Activated CD4-positive, alpha-beta memory T cell treated with anti-CD3 and anti-CD28 coated beads for 36 hours (primary cell): ENCODE measurements at places on chromosomes 5 and 9. TPM values are rescaled to one million over a fixed set of nuclear protein-coding genes. Genes with fewer than 3 reads are reported as not detected.

- DNase-seq, result peak; percentile 36
Measured at GRCh38 chr9:6024035-6024554, 8.7 kb upstream of the RANBP6 start.

DNA sequence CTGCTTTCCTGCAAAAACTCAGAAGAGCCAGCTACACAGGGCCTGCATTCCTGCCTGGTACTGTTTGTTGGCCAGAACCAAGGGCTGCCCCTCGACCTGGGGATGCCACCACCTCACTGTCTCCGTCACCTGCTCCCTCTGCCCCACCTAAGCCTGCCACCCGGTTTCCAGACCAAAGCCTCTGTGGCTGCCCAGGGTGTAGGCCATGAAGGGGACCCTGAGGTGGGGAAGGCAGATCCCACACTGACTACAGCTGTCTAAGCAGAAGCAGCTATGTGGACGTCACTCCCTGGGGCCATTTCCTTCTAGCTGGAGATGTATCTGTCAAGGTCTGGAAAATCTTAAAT is 35.8 kb downstream of the RASGEF1C start:
- DNase-seq, result no peak

DNA sequence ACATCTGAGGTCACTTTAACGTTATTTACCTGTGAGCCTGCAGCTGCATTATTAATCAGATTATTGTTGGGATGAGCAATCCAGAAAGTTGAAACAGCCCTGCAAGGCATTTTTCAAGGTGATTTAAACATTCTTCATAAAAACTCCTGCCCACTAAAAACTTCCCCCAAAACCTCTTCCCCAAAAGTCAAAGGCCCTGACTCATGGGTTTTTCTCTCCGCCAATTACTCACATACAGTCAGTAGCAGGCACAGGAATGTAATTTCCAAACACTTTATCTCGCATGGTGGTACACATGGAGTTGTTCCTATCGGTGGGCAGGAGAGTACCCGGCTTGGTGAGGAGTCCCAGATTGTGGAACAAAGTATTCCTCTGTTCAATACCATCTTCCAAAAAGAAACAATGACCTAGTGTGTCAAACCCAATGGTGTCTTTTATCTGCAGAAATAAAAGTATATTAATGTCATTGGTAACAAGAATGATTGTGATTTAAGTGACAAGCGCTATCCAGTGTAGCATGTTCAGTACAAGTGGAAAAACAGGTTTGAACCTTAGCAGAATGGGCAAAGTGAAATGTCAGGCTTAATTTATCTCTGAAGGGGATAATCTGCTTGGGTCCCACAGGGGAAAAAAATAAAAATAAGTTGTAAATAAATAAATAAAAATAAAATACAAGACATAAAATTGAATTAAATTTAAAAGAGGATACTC is 38.3 kb downstream of the CEMIP2 start:
- no peak for DNase-seq

DNA sequence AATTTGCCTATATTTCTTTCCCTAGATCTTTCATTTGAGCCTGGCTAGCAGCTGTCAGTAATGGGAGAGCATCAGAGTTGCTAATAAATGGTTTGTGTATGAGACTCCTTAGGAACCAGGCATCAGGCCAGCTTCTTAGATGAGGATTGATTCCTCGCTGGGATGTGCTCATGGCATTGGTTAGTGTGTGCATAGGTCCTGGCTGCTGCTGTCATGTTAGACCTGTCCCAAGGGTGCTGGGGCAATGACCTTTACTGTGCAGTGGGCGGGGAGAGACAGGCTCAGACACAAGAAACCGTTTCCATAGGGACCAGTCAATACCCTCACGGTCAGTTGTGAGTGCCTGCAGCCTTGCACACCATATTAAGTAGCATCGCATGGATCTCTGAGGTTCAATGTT is 112.3 kb upstream of the NR3C1 start:
- no peak for DNase-seq

DNA sequence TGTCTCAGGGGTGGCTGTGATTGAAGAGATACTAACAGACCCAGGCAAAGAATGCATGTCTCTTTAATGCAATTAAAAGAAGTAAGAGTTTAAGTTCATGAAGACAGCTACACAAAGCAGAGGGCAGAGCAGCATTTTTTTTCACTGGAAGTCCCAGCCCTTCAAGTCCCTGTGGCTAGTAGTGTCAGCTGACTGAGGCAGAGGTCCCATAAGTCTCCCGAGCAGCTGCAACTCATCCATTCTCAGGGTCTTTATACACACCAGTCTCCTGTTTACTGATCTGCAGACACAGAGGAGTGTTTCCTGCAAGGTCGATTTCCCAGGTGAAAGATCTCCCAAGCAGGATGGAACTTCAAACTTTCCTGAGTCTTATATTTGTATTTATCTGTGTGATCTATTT is 169.4 kb upstream of the GLRA1 start:
- DNase-seq, result no peak

GRCh38 chr5:180491496-180491895 is 2.7 kb upstream of the CNOT6 start:
- no peak for DNase-seq

GRCh38 chr9:8599937-8600336 is 800.4 kb upstream of the DMAC1 start:
- DNase-seq, result no peak

The FOXD4L4 gene
- total RNA-seq, result not detected

- peak; percentile 91 for DNase-seq
Measured at GRCh38 chr5:175534070-175534932, 55.9 kb downstream of the SFXN1 start.

The UGT3A2 gene
- not detected for total RNA-seq

DNA sequence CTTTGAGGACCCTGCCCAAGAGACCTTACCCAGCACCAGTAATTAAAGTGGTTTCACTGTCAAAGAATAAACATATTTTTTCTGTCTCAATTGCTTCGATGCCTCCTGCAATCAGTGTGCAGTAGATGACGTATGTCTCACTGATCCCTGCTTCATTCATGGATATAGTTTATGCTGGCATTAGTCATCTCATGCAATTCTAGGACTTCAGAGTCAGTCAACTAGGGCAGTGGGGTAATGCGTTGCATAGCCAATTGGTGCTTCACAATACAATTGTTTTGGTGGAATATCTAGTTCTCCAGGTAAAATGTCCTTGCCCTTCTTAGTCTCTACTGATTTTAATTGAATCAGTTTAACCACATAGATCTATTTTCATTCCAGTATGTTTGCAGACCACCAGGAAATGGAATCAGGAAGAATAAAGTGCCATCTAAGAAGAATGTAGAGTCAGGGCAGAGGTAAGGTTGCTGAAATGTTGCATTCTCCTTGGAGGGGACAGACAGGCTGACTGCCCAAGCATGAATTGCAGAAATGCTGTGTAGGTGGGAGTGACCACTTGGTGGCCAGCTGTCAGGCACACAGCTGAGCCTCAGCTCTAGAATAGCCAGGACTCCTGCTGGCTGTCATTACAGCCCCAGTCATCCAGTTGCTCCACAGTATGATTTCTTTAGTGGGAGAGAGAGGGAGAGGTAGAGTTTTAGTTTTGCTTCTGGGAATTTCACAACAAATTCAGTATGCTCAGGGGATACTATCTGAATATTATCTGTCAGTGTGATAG is 73.5 kb upstream of the MEGF10 start:
- no peak for DNase-seq

The FAM170A gene
- total RNA-seq, result not detected

DNA sequence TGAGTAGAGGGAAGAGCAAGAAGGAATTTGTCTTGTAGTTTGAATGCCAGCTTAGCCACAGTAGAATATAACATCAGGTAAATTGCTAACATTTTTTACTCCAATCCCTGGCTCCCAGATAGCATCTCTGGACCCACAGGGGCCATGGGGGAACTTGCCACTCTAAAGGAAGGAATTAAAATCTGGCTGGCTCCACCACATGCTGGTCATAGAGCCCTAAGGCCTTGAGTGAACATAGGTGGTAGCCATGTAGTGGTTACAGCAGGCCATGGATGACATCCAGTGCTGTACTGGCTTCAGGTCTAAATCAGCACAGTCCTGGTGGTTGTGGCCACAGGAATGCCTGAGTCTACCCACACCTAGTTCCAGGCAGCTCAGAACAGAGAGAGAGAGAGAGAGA is 109.9 kb upstream of the RGMB start:
- no peak for DNase-seq

DNA sequence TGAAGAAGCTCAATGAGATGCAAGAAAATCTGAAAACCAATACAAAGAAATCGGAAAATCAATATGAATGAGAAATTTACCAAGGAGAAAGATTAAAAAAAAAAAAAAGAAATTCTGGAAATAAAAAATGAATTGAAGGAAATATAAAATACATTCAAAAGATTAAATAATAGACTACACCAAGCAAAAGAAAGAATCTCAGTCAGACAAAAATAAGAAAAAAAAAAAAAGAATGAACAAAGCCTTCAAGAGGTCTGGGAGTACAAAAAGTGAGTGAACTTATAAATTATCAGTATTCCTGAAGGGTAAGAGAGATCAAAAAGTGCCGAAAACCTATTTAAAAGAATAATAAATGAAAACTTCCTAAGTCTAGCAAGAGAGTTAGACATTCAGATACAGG is 14.9 kb downstream of the CPLANE1 start:
- DNase-seq, result no peak

The C1QTNF3 gene
- total RNA-seq, result 2.5 TPM

- peak; percentile 81 for DNase-seq
Measured at GRCh38 chr9:36728651-36729520, 156.2 kb downstream of the MELK start.

DNA sequence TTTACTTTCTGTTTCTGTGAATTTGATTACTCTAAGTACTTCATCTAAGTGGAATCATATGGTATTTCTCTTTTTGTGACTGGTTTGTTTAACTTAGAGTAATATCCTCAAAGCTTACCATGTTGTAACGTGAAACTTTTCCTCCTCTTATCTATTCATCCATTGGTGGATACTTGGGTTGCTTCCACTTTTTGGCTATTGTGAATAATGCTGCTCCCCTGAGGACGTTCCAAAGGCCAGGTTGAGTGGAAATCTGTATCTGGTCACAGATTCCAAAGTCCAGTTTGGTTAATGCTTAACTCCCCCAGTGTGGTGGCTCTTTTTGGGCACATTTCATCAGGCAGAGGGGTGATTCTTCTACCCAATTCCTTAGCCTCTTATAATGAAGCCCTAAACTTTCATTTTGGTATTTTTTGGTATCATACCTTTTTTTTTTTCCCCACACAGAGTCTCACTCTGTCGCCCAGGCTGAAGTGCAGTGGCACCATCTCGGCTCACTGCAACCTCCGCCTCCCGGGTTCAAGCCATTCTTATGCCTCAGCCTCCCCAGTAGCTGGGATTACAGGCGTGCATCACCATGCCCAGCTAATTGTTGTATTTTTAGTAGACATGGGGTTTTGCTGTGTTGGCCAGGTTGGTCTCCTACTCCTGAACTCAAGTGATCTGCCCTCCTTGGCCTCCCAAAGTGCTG is 65.4 kb downstream of the CMYA5 start:
- no peak for DNase-seq

DNA sequence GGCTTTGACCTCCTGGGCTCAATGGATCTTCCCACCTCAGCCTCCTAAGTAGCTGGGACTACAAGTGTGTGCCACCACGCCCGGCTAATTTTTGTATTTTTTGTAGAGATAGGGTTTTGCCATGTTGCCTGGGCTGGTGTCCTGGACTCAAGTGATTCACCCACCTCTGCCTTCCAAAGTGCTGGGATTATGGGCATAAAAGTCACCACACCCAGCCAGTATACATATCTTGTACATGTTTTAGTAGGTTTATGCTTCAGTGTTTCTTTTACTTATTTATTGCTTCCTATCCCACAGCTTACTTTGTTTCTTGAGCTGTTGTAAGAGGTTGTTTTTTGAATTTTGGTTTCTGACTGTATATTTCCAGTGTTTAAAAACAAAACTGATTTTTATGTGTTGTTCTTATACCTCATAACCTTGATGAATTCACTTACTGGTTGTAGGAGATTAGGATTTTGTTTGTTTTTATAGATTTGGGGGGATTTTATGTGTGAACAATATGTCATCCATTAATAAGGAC is 12.9 kb downstream of the FBXW5 start:
- no peak for DNase-seq

The MYOT gene
- not detected for total RNA-seq

The C5orf58 gene
- not detected for total RNA-seq

The PELO gene
- total RNA-seq, result 16.2 TPM

The KCNMB1 gene
- not detected for total RNA-seq

The TRAF1 gene
- total RNA-seq, result 124 TPM

- no peak for DNase-seq
Measured at GRCh38 chr5:112010475-112010874, 253.5 kb upstream of the NREP start.

- DNase-seq, result no peak
Measured at GRCh38 chr5:168944004-168944403, 356.9 kb downstream of the SLIT3 start.
